ENCODE measurements at places on chromosomes 3 and 15.

DNA sequence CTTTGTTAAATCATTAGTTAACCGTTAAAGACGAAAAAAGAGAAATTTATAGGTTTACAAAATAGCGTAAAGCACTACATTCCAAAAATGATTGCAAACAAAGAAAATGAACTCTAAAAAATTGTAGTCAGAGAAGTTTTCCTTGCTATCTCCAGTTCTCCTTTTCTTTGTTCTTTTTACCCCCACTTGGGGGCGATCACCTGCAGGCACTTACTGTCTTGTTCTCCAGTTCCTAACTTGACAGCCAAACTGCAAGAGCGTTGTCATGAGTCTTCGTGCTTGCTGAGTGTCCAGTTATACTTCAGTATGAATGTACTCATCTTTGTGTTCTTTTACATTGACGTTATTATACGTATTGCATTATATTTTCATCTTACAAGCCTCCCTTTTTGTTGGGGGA is 54.5 kb downstream of the CHD2 start:
- no peak for DNase-seq

DNA sequence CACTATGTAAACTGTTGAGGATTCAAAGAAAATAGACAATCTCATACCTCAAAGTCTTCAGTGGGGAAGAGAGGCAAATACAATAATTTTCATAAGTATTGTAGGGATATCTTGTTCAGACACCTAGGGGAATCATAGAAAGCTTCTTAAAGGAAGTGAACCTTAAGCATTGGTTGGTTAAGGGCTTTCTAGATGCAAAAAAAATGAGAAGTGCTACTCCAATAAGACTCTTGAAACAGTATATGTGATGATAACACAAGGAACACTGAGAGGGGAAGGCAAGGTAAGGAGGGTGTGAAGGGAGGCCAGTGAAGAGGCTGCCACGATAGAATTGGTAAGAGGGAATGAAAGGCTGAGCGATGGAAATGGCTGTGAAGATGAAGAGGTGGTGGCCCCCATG is 104.1 kb downstream of the TPRG1 start:
- DNase-seq: no peak

GRCh38 chr3:130084436-130084980 is 2.9 kb downstream of the ALG1L2 start:
- no peak for DNase-seq

DNA sequence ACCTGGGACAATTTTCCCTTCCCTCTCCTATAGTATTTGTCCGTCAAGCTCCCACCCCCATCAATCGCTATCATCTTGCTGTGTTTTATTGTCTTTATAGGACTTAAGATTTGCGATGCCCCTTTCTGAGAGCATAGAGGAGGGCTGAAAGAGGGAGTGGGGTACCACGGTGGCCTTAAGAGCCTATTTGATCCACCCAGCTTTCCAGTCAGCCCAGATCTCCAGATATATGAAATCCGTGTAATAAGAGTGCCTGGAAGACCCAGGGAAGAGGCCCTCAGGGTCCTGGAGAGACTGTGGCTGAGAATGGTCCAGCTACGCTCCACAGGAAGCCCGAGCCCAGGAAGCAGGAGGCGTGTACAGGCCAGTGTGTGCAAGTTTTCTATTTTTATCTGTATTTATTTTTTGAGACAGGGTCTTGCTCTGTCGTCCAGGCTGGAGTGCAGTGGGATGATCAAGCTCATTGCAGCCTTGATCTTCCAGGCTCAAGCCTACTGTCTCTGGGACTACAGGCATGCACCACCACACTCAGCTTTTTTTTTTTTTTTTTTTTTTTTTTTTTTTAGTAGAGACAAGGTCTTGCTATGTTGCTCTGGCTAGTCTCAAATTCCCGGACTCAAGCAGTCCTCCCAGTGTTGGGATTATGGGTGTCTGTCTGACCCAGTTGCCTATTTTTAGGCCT is 964 bp upstream of the NCKIPSD start:
- DNase-seq: no peak

- DNase-seq: peak; percentile 6
Measured at GRCh38 chr3:31472479-31473390, 60.0 kb upstream of the STT3B start.

DNA sequence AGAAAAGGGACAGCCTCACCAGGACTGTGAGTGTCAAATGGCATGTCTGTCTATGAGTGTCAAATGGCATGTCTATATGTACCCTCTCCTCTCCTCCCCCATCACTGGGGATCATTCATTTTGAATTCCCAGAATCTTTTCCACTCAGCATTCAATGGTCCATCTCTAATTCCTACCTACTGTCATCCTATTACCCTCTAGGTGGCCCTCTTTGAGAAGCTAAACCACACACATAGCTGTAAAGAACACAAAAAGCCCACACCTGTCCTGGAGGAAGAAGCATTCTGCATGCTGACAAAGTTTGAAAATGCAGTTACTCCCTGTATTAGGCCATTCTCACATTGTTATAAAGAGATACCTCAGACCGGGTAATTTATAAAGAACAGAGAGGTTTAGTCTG is 46.2 kb upstream of the PYDC2 start:
- no peak for DNase-seq

DNA sequence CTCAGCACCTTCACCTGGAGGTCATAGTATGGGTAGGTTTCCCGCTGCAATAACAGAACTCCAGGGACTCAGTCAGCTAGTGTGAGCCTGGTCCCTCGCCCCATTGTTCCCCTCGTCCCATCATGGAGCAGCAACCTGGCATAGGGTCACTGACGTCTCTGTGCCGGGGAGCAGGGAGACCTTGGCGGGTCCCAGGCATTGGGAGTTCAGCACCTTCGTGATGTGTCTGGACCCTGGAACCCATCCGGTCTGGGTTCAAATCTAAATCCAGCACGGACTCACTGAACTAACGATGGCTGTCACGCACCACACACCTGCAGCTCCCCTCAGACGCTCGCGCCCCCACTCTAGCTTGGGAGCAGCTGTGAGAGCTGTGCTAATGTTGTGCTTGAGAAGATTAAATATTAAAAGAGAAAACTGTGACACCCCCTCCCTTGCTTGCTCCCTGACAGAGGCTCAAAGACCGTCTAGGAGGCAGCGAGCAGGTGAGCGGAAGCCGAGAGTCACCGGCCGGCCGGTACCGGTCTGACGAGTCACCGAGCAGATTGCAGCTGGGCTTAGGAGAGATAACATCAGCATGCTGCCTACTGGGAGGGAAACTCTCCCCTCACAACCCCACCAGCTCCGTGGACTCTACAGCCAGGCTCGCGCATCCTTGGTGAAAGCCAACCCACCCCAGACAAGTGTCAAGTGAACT is 742 bp downstream of the PLA2G4F start:
- no peak for DNase-seq

GRCh38 chr3:168427835-168428475 is 332.2 kb upstream of the GOLIM4 start:
- no peak for DNase-seq

GRCh38 chr3:60610441-60611112 is 640.7 kb downstream of the FHIT start:
- DNase-seq: no peak

DNA sequence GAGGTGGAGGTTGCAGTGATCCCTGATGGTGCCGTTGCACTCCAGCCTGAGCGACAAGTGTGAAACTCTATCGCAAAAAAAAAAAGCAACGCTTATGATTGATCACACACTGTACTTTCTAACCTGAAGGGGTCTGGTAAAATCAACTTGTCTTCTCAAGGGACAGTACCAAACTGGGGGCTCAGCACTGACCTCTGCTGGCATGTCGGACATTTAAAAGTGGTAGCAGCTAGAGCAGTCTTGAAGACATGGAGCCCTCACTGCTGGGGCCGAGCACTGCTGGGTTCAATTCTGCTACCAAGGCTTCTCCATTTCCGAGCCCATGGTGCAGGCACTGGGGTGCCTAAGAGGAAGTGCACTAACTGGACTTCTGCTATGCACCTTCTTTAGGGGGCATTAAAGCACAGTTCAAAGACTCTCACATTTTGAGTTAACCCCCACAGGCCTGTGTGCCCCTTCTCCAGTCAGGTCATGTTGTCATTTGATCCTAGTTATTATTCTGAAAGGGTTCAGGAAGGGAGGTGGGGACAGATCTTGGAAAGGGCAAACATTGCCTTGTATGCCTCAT is 26.4 kb upstream of the LAMP3 start:
- peak; percentile 8 for DNase-seq

DNA sequence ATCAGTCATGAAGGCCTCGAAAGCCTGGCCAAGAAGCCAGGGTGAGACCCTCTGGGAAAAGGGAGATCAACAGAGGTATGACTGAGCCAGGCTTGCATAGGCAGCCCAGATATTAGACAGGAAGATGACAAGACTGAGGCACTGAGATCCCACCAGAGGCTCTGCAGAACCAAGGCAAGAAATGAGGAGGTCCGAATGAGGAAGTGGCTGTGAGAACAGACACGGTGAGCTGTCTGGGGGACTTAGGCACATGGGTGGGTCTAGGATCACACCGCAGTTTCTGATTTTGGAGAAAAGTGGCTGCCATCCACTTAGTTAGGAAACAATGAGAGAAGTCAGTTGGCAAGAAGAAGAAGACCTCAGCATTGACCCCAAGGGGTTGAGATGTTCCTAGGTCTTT is 31.5 kb upstream of the PRSS50 start:
- no peak for DNase-seq

DNA sequence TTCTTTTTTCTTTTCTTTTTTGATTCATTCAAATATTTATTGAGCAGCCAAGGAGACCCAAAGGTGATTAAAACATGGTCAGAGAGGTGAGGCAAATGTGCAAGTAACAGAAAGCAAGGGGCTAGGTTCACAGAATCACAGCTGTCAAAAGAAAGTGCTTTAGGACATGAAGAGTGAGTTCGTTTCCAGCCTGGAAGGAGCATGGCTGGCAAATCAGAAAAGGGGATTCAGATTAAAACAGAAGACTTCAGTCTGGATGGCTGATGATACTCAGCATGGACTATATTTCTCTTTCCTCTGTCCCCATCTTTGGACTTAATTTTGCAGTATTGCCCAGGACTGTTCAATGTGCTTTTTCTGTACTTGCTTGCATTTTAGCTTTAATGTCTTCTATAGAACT is 151.2 kb downstream of the NR1D2 start:
- no peak for DNase-seq

GRCh38 chr3:170205302-170205701 is 16.9 kb upstream of the PRKCI start:
- DNase-seq: no peak

GRCh38 chr15:82709081-82709420 is 624 bp downstream of the AP3B2 start:
- no peak for DNase-seq

- DNase-seq: no peak
Measured at GRCh38 chr3:42703695-42704025, 1.1 kb upstream of the HHATL start.

- DNase-seq: no peak
Measured at GRCh38 chr15:56341201-56341600, 24.0 kb upstream of the TEX9 start.

- no peak for DNase-seq
Measured at GRCh38 chr3:127988770-127989557, 63.3 kb upstream of the SEC61A1 start.

- no peak for DNase-seq
Measured at GRCh38 chr3:12903000-12903800, 61.8 kb upstream of the RPL32 start.

- DNase-seq: no peak
Measured at GRCh38 chr3:114286266-114286665, 7.6 kb upstream of the TIGIT start.

DNA sequence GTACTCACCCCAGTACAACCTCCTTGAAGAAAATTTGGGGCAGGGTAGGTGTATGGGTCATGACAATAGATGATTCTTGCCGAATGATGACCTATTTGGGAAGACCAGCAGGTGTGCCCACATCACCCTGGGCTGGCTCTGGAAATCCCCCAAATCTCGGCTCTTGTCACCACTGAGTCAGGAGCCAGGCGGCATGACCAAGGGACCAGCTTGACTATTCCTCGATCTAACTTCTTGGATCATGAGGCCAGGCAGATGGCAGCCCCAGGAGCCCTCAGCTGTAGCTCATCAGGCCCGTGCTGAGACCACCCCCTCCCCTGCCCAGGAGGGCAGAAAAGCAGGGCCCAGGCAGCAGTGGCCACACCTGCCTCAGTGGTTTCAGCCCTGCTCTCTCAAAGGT is 9.2 kb upstream of the MUC4 start:
- no peak for DNase-seq

DNA sequence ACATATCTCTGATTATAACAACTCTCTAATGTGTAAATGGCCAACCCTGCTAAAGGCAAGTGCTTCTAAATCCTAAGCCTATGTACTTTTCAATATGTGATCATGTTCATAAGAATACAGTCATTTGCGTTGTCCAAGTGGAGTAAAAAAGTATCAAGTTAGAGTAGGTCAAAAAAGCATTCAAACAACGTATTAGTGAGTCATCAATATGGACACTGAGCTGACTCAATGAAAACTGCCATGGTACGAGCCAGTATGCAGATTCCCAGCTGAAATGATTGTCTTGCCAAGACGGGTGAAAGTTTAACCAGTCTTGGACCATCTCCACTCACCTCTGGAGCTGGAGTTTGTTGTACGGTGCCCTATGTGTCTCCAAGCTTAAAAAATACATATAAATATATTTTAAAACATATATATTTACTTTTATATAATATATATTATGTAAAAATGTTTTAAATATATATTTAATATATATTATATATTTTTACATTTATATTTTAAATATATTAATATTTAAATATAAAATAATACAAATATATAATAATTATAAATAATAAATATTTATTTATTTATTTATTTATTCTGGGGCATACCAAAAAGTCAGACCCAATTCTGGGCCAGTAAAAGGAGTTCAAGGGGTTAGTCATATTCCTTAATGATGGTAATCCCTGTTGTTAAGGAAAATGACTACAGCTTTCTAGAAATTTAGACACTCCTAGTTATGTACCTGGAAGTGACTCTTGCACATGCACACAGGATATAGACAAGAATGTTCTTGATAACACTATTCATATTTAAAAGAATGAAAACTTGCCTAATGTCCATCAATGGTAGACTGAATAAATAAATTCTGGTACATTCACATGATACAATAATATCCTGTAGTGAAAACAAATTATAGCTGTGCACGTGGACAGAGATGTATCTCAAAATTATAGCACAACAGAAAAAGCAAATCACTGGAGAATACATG is 27.2 kb downstream of the PLSCR4 start:
- no peak for DNase-seq

DNA sequence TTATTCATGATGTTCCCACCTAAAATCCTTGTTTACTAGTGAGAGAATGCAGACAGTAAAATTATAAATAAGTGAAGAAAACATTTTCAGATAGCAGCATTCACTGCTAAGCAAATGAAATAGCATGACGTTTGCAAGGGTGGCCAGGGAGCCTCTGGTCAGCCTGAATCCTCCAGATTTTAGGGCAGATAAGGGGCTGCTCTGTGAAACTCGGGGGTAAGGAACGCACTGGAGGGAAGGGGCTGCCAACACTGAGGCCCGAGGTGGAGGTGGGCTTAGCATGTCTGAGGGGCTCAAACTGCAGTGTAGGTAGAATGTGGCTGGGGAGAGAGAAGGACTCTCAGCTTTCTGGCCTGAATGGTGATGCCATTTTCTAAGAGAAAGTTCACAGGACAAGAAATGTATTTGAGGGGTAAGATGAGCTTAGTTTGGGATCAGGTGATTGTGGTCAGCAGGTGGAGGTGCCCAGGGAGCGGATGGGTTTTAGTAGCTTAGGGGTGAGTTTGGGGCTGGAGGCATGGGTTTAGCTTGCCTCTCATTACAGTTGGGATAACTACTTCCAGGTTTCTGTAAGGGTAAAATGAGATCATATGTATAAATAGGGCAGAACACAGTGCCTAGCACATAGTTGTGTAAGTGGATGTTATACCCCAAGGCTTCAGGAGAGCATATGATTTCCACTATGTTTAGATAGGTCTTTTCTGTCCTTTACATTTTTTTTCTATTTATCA is 20.5 kb downstream of the GPR171 start:
- DNase-seq: no peak

GRCh38 chr3:35638251-35638979 is 910 bp upstream of the ARPP21 start:
- DNase-seq: no peak
